Mammary epithelial cell (primary cell): ENCODE measurements at places on chromosomes 16 and 17. TPM values are rescaled to one million over a fixed set of nuclear protein-coding genes. Genes with fewer than 3 reads are reported as not detected.

GRCh38 chr16:11800382-11800718 is 3.3 kb upstream of the ZC3H7A start:
- no peak for DNase-seq

- DNase-seq: no peak
These were observed 772.8 kb downstream of the CDH8 start for GRCh38 chr16:61263400-61263799.

DNA sequence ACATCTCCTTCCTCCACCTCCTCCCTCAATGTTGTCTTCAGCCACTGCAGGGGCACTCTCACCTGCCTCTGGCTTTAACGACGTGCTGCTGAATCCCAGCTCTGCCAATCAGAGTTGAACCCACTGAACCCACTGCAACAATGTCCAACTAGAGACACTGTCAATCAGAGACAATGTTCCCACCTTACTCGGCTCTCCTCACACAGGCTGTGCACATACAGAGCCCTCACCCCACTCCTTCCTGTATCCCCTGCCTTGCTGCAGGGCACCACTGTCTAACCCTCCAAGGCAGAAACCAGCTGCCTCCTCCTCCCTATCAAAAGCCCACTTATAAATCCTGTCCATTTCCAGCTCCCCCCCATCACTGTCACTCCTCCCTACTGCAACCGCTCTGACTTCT is 58.7 kb downstream of the ANKRD11 start:
- no peak for DNase-seq

GRCh38 chr17:32355649-32356377 is 5.9 kb downstream of the ZNF207 start:
- no peak for DNase-seq

GRCh38 chr16:86517652-86518258 is 7.4 kb downstream of the FOXF1 start:
- peak; percentile 27 for DNase-seq

The CDH11 gene
- 61.7 TPM for total RNA-seq

The KRT31 gene
- not detected in 2 replicates for total RNA-seq

The KRTAP3-1 gene
- not detected in 2 replicates for total RNA-seq

The DYNLL2 gene
- total RNA-seq: 12.8 TPM

GRCh38 chr16:81931927-81932326 is 79.3 kb downstream of the SDR42E1 start:
- DNase-seq: no peak

The FBXO39 gene
- 0.56 TPM in 1 of 2 replicates, not detected in the other for total RNA-seq

DNA sequence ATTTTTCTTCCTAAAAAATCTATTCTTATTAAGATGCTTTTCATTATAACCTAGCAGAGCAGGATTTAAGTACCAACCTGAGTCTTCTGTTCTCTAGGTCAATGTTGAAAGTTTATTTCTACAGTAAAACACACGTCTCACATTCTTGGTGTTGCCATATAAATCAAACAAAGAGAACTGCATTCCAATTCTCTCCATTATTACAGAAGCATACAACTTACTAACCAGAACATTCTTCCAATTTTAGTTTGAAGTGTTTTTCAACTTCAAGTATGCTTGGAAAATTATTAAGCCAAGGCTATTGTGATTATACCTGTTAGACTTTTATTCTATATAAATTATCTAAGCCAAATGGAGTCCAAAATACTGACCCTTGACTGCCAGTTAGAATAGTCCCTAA is 110.4 kb upstream of the PMFBP1 start:
- DNase-seq: no peak

The TTLL6 gene
- total RNA-seq: not detected

The GAS2L2 gene
- 0.16 and 0.24 TPM in 2 replicates for total RNA-seq

- no peak for DNase-seq
These were observed 42.7 kb downstream of the TIMM22 start for GRCh38 chr17:1039511-1040215.

GRCh38 chr16:46727184-46727583 is 21.0 kb downstream of the MYLK3 start:
- DNase-seq: no peak

- no peak for DNase-seq
These were observed 39.6 kb upstream of the USP7 start for GRCh38 chr16:9003322-9003721.

DNA sequence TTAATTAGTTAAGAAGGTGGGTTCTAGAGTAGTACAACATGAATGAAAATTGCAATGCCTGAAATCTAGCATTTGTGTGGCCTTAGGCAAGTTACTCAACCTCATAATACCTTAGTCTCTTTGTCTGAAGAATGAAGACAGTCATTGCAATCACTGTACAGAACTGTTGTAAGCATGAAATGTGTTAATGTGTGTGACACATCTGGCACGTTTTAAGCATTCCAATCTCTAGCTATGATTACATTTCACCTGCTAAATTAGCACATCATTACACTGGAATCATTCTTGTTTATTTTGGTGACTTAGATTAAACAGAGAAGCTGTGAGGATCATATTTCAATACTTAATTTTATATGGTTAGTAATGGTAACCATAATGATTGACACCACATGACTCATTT is 629.7 kb upstream of the KIF2B start:
- no peak for DNase-seq

- DNase-seq: no peak
These were observed 19.2 kb downstream of the TMEM114 start for GRCh38 chr16:8571061-8571596.

DNA sequence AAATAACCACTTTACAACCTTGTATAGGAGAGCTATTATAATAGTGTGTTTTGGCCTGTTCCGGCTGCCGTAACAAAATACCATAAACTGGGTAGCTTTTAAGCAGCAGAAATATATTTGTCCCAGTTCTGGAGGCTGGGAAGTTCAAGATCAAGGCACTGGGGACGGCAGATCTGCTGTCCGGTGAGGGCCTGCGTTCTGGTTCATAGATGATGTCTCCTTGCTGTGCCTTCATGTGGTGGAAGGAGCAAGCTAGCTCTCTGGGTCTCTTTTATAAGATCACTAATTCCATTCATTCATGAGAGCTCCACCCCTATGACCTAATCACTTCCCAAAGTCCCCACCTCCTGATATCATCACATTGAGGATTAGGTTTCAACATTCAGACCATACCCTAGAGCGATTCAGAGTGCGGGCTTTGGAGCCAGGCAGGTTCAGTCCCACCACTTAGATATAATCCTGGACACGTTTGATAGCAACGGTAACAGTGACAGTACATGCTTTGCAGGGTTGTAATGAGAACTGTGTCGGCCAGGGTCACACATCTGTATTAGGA is 76.2 kb upstream of the ZFHX3 start:
- DNase-seq: peak; percentile 22

The TMEM238L gene
- not detected in 2 replicates for total RNA-seq

GRCh38 chr16:81657224-81657623 is 121.9 kb upstream of the PLCG2 start:
- no peak for DNase-seq

The METTL26 gene
- total RNA-seq: 43.3 TPM

The SGCA gene
- not detected in 2 replicates for total RNA-seq

The ALDOA gene
- total RNA-seq: 758 TPM

DNA sequence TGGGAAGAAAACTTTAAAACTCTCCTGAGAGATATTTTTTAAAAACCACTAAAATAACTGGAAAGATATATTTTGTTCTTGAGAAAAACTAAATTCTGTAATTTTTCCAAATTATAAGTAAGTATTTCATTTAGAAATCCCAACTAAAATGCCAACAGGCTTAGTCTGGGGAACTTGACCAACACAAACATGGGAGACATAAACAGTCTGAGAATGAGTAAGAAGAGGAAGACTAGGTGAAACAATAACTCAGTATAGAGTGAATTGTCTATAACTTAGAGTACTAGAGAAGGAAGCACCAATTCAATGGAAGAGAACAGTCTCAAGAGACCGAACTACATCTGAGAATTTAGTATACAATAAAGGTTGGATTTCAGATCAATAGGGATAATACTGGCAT is 2.9 kb downstream of the CMTM1 start:
- peak; percentile 26 for DNase-seq

DNA sequence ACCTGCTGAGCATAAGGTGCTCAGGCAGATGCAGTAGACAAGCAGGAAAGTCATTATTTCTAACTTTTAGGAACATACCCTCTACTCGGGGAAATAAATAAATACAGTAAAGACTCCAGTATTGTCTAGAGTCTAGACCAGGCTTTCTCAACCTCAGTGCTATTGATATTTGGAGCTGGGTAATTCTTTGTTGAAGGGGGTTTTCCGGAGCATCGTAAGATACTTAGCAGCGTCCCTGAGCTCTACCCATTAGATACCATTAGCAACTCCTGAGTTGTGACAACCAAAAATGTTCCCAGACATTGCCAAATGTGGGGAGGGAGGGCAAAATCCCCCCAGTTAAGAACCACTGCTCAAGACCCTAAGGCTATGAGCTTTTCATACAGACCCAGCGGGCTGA is 21.1 kb downstream of the EPOP start:
- no peak for DNase-seq

- no peak for DNase-seq
These were observed 297.7 kb downstream of the SEC14L1 start for GRCh38 chr17:77438241-77439188.

The TVP23A gene
- total RNA-seq: not detected

- no peak for DNase-seq
These were observed 23.5 kb upstream of the DNAJA2 start for GRCh38 chr16:46996952-46997458.

GRCh38 chr17:81285894-81286293 is 9.2 kb downstream of the SLC38A10 start:
- DNase-seq: no peak

The ARL5C gene
- total RNA-seq: not detected in 2 replicates

The EFCAB13 gene
- 4.3 and 4.6 TPM in 2 replicates for total RNA-seq

DNA sequence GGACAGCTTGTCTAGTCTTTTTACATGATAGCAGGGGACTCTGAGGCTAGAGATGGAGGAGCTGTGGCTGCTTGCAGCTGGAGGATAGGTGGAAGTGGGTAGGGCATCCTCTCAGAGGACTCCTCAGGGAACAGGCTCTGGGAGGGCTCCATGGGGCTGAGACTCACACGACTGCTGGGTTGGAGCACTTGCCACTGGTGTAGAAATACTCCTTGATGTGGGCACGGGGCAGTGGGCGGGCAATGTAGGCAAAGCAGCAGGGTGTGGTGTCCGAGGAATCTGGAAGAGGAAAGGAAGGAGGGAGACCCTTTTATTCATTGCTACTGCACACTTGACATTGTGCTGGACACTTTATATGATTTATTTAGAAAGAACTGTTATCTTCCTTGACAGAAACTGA is 1.8 kb downstream of the CCL5 start:
- DNase-seq: no peak

DNA sequence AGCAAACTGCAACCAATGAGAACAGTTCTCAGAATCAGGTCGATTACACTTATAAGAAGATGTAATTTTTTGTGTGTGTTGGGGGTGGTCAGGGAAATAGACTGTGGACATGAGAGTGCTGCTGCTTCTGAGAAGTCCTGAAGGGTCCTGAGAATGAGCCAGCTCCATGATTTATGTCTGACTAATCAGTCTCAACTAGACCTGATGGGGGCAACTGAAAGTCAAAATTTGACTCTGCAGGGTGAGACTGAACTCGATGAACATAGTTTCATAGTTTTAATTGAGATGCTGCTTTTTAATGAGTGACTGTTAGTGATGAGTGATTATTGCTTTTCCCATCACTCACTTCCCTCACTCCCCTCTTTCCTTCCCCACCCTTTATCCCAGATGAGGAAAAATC is 37.3 kb downstream of the SMARCE1 start:
- DNase-seq: no peak

The TLCD3B gene
- not detected for total RNA-seq

The MMP28 gene
- 83.2 and 83.9 TPM in 2 replicates for total RNA-seq

The CNTNAP1 gene
- 2.9 and 4.5 TPM in 2 replicates for total RNA-seq

GRCh38 chr16:79563921-79564320 is 36.6 kb downstream of the MAF start:
- DNase-seq: no peak

GRCh38 chr17:34098699-34099098 is 156.4 kb upstream of the CCL2 start:
- DNase-seq: no peak

The KCNAB3 gene
- total RNA-seq: 0.33 TPM

The PCTP gene
- 14.2 and 16.3 TPM in 2 replicates for total RNA-seq

DNA sequence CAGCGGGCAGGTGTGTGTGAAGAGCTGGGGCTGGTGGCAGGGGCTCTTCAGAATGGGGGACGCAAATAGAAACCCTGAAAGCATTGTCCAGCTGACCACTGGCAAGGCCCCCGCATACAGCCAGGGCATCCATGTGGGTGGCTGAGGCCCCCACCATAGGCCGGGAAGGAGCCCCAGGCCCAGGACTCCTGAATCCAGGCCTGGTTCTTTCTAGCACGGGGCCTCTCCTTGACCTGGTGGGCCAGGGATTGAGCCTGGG is 200.5 kb downstream of the NTN1 start:
- no peak for DNase-seq

GRCh38 chr17:45368651-45369050 is 51.8 kb upstream of the MAP3K14 start:
- DNase-seq: no peak

The C16orf96 gene
- total RNA-seq: 0.17 TPM

- DNase-seq: no peak
These were observed 31.0 kb upstream of the RCVRN start for GRCh38 chr17:9936095-9936494.

DNA sequence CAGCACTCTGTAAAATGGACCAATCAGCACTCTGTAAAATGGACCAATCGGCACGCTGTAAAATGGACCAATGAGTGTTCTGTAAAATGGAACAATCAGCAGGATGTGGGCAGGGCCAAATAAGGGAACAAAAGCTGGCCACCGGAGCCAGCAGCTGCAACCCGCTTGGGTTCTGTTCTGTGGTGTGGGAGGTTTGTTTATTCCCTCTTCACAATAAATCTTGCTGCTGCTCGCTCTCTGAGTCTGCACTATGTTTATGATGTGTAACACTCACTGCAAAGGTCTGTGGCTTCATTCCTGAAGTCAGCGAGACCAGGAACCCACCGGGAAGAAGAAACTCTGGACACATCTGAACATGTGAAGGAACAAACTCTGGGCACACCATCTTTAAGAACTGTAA is 20.5 kb downstream of the TMEM100 start:
- DNase-seq: no peak

The PRDM7 gene
- total RNA-seq: not detected in 2 replicates

DNA sequence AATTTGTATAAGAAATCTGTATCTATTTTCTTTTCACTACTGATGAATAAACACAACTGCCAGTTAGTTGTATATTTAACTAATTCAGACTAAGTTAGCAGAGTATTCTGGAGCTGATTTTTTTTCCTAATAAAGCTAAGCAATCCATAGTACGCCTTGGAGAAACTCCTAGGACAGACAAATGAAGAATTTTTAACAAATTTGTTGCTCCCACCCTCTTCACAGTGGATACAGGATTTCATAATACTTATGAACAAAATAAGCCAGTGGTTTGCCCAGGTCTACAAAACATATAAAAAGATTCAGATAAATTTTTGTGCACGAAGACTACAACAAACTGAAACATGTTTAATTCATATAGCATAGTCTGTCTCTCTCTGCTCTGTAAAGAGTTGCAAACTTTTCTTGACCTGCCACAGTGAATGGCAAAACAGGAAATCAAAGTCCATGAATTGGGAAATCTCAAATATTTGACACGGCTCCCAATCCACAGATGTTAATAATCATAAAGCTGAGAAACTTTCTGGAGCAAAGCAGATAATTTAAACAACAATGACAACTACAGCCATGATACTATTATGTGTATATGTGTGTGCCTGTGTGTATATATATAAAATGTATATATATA is 594 bp upstream of the ABCA6 start:
- DNase-seq: peak; percentile 25

The VKORC1 gene
- total RNA-seq: 56.9 and 65.0 TPM in 2 replicates

- DNase-seq: no peak
These were observed 139.0 kb downstream of the STX8 start for GRCh38 chr17:9436630-9437029.
